Epithelial cell of proximal tubule (primary cell): ENCODE measurements at places on chromosomes 7 and 10. TPM values are rescaled to one million over a fixed set of nuclear protein-coding genes. Genes with fewer than 3 reads are reported as not detected.

The CHST3 gene
- total RNA-seq: 20.5 and 29.7 TPM in 2 replicates

The ALOX5 gene
- 1.7 and 4.7 TPM in 2 replicates for total RNA-seq

The ERVW-1 gene
- total RNA-seq: not detected in 2 replicates

The SFR1 gene
- 15.2 and 15.6 TPM in 2 replicates for total RNA-seq
